ENCODE measurements at places on chromosomes 7 and 10.

GRCh38 chr7:35463176-35463700 lies 209.3 kb upstream of the TBX20 start:
- no peak for DNase-seq

DNA sequence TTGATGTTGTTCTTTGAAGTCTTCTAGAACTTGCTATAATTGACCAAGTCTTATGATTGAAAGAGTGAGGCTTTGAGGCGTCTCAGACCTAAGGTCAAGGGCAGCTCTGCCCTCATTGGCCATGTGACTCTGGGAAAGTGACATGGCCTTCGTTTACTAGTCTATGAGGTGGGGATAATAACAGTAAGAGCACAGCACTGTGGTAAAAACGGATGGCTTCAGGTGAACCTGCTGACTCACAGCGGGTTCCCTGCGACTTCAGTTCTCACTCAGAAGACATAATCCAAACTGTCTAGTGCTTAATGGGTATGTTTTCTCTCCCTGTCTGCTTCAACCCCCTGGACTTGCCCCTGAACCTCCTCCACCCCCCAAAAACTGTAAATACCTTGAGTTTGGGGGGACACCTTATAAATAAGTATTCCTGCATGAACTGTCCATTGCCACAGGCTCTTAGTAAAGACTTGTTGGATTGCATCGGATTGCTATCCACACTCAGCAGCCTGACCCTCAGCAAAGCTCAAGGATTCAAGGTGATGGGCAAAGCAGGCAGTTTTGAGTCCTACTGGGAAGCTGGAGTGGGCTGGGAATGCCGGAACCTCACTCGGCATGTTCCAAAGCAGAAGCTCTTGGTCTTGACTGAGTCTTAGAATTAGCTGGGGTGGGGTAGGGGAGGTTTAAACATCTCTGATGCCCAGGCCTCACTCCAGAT lies 304.6 kb downstream of the KLF6 start:
- DNase-seq, result no peak

DNA sequence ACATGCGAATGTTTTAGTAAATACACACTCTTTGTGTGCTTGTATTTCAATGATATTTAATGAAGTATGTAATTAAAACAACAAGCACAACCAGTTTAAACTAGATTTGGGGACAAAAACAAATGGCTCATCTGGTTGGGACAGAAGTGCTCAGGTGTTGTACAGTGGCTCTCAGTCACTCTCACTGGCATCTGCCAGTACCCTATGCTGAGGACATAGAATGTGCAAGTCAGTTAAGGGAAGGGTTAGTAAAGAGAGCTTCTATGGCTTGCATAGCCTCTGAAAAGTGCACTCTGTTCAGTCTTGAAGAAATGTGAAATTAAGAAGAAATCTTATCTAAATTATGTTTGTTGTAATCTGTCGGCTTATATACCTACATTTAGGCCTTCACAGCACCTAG lies 183.0 kb downstream of the LRRC4 start:
- no peak for DNase-seq

- no peak for DNase-seq
Measured at GRCh38 chr10:1782841-1783240, 45.5 kb upstream of the ADARB2 start.

GRCh38 chr10:89879121-89879520 lies 177.7 kb downstream of the KIF20B start:
- DNase-seq, result no peak

- DNase-seq, result no peak
Measured at GRCh38 chr7:5687936-5688630, 93.4 kb downstream of the RNF216 start.

DNA sequence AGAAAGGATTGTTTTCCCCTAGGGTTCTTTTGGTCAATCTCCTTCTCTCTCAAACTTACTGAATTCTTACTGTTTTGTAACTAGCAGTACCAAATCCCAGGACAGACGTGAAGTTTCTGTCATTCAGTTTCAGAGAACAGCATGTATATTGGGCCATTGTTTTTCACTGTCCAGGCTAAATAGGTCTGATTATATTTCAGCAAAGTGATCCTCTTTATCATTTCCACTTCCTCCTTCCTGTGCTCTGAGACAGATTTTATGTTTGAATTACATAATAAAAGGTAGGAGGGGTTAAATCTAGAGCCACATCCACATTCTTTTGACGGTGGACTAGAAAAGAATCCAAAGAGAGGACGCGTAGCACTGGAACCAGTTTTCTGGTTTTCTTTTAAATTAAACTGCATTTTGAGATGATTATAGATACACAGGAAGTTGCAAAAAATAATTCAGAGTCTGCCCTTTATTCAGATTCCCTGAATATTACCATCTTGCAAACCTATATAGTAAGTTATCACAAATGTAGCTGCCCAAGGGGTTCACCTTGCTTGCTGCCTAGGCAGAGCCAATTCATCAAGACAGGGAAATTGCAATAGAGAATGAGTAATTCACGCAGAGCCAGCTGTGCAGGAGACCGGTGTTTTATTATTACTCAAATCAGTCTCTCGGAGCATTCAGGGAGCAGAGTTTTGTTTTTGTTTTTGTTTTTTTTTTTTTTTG lies 40.1 kb downstream of the AKR1E2 start:
- no peak for DNase-seq

DNA sequence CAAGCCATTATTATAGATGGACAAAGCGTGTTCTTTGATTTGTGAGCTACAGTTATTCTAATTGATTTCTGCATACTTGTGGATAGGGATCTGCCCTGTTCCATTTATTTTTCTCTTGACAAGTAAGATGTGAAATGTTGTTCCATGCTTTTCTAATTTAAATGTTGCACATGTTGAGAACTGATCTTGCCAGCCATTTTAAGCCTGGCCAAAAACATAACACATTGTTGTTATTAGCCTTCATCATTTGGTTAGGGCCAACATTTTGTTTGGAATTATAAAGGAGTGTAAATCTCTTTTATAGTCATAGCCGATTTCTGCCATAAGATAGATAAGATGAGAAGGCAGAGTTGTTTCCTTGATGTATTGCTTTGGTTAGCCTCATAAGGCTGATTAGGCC lies 117.0 kb downstream of the WNT2 start:
- DNase-seq, result no peak

- DNase-seq, result no peak
Measured at GRCh38 chr10:103013416-103013815, 95.3 kb downstream of the CNNM2 start.

GRCh38 chr10:29710128-29710527 lies 75.4 kb upstream of the SVIL start:
- DNase-seq, result no peak

DNA sequence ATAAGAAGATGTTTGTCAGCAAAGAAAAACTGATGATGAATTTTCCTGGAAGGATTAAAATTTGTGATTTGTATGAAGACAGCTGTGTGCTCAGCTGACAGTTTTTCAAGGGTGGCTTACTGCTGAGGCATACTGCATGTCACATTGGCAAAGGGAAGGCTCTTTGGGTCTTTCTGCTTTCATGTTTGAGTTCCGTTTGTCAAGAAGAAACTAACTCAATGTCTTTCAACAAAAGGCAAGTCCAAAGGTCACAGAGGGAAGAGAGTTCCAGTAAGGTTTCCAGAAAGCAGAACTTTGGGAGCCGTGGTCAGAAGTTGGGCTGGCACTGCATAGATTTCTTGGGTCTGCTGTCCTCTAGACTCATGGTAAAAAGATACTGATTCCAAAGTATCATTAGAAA lies 16.9 kb downstream of the DYDC2 start:
- no peak for DNase-seq

DNA sequence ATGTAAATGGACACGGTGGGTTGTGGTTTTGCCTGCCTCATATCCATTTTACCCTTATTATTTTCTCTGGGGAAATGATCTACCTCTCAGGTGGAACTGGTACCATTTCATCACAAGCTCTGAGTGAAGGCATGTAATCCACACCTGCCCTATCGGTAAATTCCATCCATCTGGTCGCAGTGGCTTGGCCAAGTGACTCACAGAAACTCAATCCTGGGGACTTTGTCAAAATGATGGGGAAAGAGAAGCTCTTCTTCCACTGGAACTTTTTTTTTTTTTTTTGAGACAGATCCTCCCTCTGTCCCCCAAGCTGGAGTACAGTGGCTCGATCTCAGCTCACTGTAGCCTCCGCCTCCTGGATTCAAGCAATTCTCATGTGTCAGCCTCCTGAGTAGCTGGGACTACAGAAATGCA lies 48.2 kb upstream of the ANKRD1 start:
- DNase-seq, result peak; percentile 1

- DNase-seq, result no peak
Measured at GRCh38 chr10:11705722-11706121, 36.5 kb upstream of the ECHDC3 start.
